ENCODE measurements at places on chromosomes 6 and 20.

GRCh38 chr20:61037498-61037897, 214.6 kb upstream of the CDH4 start:
- no peak for DNase-seq

GRCh38 chr20:59571551-59572314, 32.6 kb upstream of the PHACTR3 start:
- peak; percentile 66 for DNase-seq

DNA sequence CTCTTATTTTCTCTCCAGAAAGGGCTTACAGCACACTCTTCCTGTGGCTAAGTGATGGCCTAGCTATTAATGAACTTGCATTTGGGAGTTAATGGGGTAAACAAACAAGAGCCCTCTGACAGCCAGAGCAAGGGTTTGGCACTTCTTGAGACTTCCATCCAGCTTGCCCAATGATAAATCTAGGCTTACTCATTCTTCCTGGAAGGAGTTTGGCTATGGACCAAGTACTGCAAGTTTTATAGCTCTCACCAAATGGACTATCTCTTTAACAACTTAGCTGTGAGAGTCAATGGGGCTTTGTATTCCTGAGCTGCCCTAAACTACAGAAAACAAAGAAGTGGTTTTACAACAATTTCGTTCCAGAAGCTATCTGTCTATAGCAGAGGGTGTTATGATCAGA, 16.7 kb upstream of the PI3 start:
- no peak for DNase-seq

DNA sequence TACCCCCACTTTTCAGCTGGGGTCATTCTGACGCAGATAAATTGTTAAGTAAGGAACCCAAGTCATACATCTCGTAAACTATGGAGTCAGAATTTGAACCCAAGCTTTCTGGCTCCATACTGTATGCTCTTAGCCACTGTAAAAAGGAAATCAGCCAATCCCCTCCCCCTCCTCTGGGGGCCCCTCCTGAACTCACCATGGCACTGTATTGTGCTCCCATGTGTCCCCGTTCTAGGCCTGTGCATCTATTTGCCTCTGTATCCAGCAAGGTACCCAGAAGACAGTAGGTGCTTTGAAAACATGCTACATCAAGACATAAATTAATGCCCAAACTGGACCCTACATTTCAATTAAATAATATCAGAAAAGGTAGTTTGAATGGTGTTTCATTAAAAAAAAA, 98.5 kb downstream of the PREP start:
- no peak for DNase-seq

- DNase-seq: no peak
Measured at GRCh38 chr6:154306696-154307095, 49.9 kb downstream of the IPCEF1 start.

- no peak for DNase-seq
Measured at GRCh38 chr6:119608994-119609393, 259.4 kb upstream of the MAN1A1 start.

DNA sequence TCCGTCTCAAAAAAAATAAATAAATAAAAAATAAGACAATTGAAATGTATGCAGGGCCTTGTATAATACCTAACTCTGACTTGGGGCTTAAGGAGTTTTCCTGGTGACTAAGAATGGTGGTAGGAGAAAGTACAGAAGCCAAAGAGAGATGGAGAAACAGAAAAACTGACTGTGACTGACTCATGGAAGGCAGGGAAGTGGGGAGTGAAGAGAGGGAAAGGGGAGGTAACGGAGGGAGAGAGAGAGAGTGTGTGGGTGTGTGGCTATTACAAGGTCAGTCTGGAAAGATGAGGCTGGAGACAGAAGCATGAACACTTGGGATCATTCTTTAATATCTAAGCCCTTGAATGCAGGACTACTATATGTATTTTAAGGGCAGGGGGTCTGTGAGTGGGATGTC, 38.5 kb downstream of the SNRNP48 start:
- no peak for DNase-seq

- DNase-seq: no peak
Measured at GRCh38 chr6:107641071-107641470, 151.2 kb downstream of the SOBP start.

DNA sequence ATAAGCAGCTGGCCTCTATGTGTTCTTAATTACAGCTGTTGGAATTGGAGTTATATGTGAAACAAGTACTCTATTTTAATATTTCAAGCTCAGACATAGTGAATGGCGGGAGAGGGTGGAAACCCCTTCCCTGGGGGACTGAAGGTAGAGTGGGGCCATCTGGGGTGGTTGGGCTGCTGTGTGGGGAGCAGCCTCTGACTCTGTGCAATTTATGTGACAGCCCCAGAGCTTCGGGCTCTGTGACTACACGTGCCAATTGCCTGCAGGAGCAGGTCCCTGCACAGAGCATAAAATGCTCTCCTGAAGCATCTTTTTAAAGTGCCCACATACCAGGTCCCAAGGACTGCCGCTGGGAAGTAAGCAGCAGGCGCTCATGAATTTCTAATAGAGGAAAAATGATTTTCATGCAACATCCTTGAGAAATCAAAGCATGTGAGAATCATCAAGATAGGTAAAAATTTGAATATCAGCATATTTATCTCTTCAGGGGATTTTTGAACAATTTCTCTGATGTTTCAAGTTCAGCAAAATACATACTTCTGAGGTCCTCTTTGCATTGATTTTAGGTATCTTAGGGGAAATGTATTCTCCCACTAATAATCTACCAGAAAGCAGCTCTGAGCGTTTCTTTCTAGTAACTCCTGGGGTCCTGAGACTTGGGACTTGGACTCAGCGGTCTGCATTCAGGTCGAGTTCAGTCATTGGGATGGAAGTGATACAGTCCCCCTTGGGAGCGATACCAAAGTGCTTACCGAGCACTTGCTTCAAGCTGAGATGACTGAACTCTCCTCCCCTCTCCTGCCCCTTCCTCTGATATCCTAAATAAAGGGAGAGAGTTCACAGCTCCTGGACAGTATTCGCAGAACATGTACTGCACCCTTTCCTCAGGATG, 40.0 kb downstream of the ALDH8A1 start:
- no peak for DNase-seq
